ENCODE measurements at places on chromosomes 12 and 14. TPM values are rescaled to one million over a fixed set of nuclear protein-coding genes. Genes with fewer than 3 reads are reported as not detected.

- no peak for DNase-seq
Measured at GRCh38 chr12:85835426-85836196, 598 bp downstream of the RASSF9 start.

The WSCD2 gene
- 4.3 TPM for polyA plus RNA-seq

The KCNH5 gene
- 0.51 TPM for polyA plus RNA-seq

The GDF11 gene
- 4.1 TPM for polyA plus RNA-seq

Data from hepatocyte (in vitro differentiated cells).